Activated naive CD4-positive, alpha-beta T cell treated with anti-CD3 and anti-CD28 coated beads, Interleukin-2, amount 50 U/mL, for 72 hours (primary cell): ENCODE measurements at places on chromosomes 5 and 9. TPM values are rescaled to one million over a fixed set of nuclear protein-coding genes. Genes with fewer than 3 reads are reported as not detected.
A peak's percentile ranks its signal among the peaks of the same experiment; 100 is the strongest.

The SHOC1 gene
- 0.04 TPM for total RNA-seq

The ERAP2 gene
- total RNA-seq = 87.8 TPM

The FOXD4L5 gene
- 0.16 TPM for total RNA-seq

The PCDHB11 gene
- total RNA-seq = not detected

The OR13C8 gene
- not detected for total RNA-seq

The RXRA gene
- total RNA-seq = 7.9 TPM

The C9orf57 gene
- total RNA-seq = not detected

The FASTKD3 gene
- total RNA-seq = 8.3 TPM

The AJM1 gene
- 6.7 TPM for total RNA-seq

The LCN15 gene
- not detected for total RNA-seq

The GPR150 gene
- total RNA-seq = 0.39 TPM

GRCh38 chr9:5455181-5455580 lies 4.8 kb downstream of the CD274 start:
- DNase-seq = no peak

DNA sequence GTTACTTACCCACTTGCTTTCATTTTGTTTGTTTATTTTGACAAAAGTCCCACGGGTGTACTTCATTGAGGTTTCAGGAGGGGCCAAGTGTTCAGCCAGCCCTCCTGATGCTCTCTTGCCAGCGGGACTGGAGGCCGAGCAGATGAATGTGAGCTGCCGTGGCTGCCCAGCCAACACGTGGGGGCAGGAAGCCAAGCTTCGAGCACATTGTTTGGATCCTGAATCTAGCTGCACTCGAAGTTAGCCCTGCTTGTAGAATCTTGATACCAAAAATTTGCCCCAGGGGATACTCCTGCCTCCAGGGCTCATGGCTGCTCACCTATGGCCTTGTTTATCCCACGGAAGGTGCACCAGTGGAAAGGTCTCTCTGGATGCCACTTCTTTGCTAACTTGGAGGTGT lies 49.3 kb downstream of the RASGEF1C start:
- DNase-seq = no peak

GRCh38 chr9:6354072-6354686 lies 26.0 kb downstream of the TPD52L3 start:
- peak; percentile 15 for DNase-seq

- DNase-seq = no peak
Measured at GRCh38 chr5:76000582-76000981, 82.6 kb upstream of the SV2C start.

GRCh38 chr5:33361781-33362180 lies 79.0 kb upstream of the TARS1 start:
- DNase-seq = no peak

- DNase-seq = no peak
Measured at GRCh38 chr5:7324919-7325318, 71.0 kb upstream of the ADCY2 start.

- DNase-seq = no peak
Measured at GRCh38 chr5:74167930-74168315, 472.6 kb downstream of the ENC1 start.

- DNase-seq = no peak
Measured at GRCh38 chr5:57862471-57862911, 379.9 kb upstream of the ACTBL2 start.

GRCh38 chr9:33458444-33458843 lies 11.1 kb upstream of the AQP3 start:
- DNase-seq = peak; percentile 49

GRCh38 chr9:88749420-88749819 lies 214.4 kb downstream of the NXNL2 start:
- no peak for DNase-seq

- no peak for DNase-seq
Measured at GRCh38 chr5:32047056-32047455, 127.1 kb downstream of the GOLPH3 start.

GRCh38 chr5:158406884-158407823 lies 548.2 kb upstream of the CLINT1 start:
- no peak for DNase-seq

DNA sequence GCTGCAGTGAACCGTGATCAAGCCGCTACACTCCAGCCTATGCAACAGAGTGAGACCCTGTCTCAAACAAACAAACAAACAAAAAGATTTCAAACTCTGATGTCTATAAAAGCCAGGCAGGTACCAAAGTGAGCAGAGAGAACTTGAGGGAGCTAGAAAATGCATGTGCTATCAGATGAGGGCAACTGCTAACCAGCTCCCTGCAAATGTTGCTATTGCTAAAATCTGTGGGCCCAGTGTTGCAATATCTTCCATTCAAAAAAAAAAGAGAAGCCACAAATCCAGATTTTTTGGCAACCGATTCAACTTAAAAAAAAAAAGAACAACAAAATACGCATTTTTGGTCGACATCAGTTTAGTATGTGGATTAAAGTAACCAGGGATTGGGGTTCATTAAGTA lies 5.5 kb downstream of the UBE2D2 start:
- DNase-seq = no peak

GRCh38 chr5:151870820-151871219 lies 53.8 kb downstream of the GLRA1 start:
- no peak for DNase-seq

DNA sequence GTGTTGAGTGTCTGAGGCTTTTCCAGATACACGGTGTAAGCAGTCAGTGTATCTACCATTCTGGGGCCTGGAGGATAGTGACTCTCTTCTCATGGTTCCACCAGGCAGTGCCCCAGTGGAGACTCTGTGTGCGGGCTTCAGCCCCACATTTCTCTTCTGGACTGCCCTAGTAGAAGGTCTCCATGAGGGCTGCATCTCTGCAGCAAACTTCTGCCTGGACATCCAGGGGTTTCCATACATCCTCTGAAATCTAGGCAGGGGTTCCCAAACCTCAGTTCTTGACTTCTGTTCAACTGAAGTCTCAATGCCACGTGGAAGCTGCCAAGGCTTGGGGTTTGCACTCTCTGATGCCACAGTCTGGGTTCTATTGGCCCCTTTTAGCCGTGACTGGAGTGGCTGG lies 256.6 kb upstream of the ITGA1 start:
- no peak for DNase-seq
